ENCODE measurements at places on chromosomes 1 and 21.
A peak's percentile ranks its signal among the peaks of the same experiment; 100 is the strongest.

DNA sequence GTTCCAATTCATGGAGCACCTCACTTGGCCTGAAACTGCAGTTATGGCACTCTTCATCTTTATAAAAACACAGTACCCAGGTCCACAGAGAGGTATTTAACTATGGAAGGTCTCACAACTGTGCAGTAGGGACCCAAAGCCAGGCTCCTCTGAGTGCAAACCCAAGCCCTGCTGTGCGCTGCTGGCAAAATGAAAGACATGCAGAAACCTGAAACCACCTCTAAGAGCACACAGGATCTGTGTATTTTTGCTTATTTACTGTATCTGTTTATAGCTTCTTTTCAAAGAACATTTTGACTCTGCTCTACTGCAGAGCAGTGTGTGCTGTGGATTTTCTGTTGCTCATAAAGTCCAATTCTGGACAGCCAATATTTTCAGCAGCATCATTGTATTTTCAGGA lies 166.6 kb downstream of the DSCAM start:
- DNase-seq: no peak

DNA sequence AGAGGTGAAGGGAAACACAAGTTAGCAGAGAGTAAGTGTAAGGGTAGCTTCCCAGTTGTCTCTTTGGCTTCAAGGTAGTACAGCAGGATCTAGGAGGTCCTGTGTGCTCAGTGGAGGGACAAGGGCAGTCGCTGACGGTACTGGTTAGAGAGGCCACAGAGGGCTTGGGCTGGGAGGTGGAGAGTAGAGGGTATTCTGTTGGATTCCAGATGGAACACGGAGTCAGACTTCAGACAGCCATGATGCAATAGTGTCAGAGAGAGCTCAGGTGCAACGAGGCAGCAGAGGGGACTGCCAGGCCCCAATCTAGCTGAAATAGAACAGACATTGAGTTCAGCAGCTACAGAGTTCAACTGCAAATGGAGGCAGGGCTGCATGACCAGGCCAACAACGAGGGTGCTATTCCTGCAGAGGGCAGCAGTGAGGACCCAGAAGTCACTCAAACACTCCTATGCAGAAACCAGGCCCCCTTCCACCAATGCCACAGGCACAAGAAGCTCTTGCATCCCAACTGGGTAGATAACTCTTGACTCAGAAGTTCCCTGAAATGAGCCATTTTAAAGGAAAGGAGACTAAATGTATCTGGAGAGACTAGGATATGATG lies 325.0 kb upstream of the ESRRG start:
- DNase-seq: no peak

DNA sequence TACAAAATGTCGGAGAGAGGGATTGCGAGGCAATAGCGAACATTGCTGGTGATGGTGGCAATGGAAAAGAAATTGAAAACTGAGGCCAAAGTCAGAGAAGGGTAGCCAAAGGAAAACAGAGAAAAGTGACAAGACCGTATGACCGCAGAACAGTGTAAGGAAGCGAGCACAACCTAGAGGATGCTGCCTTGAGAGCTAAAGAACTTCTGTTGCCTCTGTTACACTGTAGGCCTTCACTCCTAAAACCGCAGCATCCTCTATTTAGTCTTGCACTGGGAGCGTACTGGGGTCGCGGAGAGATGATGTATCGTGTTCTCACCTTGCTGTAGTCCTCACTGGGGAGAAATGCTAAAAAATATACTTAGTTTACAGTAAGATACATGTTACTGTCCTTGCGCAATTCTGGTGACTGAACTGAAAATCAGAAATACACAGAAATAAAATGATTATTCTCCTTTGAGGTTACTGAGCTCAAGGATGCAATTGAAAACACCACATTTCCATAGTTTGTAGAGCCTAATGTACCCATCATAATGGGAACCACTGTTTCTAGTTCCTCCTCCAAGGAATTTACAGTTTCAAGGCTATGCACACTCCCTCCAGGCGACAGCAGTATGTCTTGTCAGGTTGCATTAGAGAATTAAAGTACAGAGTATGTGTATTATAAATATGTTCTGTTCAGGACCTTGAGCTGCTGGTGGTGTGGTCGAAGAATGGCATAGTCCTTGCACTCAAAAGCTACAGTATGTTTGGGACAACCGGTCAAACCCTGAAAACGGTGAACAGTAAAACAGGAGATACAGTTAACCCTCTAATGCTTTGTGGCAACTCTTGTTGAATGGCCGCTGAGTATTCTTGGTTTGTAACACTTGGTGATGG lies 1.3 kb downstream of the NEK7 start:
- DNase-seq: no peak

DNA sequence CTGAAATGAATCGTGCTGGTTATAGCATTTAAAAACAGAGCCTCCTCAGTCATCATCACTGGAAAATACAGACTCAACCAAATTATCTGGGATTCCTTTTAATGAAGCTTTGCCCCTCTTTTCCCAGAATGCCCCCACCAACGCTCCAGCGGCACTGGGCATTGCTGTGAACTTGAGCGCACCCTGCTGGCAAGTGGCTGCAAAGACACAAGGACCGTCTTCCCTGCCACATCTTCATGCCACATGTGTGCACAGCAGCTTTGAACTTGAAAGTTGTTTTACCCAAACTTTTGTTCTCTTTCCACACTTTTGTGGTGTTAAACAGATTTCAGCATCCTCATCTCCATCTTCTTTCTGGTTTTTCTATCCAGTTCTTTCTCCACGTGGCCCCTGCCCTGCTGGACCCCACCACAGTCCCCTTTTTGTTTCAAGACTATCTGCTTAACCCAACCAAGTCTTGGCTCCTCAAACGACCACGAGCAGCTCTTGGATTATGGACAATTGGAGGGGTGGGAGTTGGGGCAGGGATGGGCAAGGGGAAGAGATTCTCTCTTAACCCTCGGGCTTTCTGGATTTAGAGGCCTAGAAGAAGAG lies 12.8 kb upstream of the LMX1A start:
- DNase-seq: peak; percentile 24

- DNase-seq: no peak
These were observed 21.8 kb downstream of the ATF3 start for GRCh38 chr1:212630158-212630900.

DNA sequence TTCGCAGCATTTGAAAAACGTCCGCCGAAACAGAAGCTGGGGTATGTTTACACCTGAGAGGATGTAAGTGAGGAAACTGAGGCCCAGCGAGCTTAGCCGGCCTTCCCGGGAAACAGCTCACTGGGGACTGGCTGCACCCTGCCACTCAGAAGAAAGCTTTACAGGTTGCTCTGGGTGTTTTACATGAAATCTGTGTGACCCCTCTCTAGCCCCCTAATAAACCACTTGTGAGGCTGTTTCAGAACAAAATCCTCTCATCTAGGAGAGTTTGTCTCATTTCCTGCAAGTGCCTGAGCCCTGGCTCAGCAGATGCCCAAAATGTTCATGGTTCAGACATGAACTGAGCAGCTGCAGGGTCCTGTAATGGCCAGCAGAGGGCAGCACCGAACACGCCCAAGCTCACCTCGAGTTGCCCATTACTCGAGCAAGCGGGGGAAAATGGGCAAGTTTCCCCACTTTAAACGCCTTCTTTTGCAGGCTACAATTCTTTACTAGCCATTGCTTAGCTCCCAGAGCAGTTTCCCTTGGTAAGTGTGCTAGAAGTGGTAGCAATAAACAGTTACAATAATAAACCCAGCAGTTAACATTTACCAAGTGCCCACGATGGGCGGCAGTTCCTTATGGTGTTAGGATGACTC lies 76.4 kb downstream of the FHAD1 start:
- peak; percentile 26 for DNase-seq

DNA sequence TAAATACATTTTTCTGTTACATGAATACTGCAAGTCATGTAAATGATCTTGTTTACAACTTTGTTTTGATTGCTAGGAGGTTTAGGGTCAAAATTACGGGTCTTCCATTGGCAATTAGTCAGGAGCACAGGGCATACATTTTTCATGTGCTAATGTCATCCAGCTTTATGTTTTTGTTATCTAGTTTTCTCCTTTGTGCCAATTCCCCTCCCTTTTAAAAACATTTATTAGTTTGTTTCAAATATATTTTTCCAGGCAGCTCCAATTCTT lies 280.9 kb downstream of the GRIK1 start:
- no peak for DNase-seq

DNA sequence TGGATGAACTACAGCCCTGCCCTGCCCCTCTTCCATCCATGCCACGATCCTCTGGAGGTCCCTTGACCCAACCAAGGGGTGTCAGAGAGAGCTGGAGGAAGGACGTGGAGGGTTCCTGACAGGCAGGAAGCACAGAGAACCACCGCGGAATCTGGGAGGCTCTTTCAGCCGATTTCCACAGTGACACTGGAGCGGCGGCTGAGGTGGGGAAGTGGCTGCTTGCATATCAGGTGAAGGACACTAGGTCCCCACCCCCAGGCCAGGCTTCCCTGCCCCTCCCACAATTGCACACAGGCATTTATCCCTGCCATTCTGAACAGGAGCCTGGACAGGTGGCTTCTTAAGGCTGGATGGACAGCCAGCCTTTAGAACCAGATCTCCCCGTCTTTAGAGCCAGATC lies 17.5 kb downstream of the LRRC71 start:
- no peak for DNase-seq

DNA sequence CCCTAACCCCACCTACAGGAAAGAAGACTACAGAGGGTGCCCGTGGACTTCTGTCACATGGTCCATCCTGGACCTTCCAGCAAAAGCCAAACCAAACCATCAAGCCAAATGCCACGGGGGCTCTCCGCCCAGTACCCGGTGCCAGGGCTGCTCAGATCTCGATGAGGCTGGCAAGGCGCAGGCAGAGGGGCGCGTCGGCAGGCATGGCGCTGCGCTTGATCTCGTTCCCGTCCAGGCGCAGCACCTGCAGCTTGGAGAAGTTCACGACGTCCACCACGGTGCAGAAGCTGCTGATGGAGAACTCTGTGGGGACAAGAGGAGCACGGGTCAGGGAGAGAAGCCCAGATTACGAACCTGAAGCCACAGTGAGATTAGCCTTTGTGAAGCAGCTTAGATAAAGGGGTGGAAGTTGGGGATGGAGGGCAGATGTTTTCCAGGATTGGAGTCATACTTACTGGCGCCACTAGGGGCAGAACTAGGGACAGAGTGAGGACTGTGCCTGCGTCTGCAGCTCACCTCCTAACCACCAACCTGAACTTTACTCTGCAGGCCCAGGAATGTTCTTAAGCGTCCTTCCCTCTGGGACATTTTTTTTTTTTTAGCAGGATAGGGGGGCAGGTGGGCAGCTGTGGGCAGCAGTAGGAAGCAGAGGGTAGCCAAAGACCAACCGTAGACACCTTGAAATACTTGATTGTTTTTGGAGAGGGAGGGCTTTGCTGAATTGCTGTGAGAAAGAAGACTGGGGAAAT lies 8.6 kb downstream of the FMOD start:
- DNase-seq: peak; percentile 26

GRCh38 chr1:196074182-196074581 lies 534.1 kb downstream of the KCNT2 start:
- DNase-seq: no peak

DNA sequence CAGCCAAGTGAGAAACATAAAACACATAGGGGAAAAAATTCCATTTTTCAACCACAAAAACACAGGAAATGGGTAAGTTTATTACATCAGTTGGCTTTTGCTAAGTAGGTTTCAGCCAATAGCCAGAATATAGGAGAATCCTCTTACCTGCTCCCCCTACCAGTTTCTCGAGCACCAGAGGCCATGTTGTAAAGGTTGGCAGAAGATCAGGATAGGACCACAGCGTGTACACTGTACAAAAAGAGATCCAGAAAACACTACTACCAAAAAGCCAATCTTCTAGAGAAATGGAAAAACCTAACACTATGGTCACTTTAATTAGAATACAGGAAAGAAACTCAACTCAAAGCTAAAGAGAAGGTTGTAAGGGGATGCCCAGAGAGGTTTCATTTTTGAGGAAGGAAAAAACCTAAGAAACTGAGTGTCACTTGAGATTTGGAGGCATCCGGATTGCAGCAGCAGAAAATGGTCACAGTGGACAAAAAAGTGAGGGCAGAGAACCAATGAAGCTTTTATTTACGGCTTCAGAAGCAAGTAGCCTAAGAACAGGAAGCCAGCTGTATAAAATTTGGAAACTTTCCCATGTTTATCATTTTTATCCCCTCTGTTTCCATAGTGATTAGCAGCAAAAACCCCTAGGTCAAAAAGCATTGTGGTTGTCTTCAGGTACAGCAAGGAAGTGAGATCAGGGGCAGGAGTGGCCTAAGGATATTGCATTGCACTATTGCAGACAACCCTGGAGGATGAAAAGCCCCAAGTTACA lies 2.9 kb downstream of the EIF2D start:
- no peak for DNase-seq

- no peak for DNase-seq
These were observed 18.0 kb downstream of the LRRC42 start for GRCh38 chr1:53964109-53964508.

GRCh38 chr21:43277481-43278351 lies 108.9 kb downstream of the CRYAA start:
- no peak for DNase-seq

- DNase-seq: no peak
These were observed 37.3 kb downstream of the MFSD2A start for GRCh38 chr1:39992234-39992633.

- no peak for DNase-seq
These were observed 295.3 kb upstream of the LYPLAL1 start for GRCh38 chr1:218878369-218878768.

DNA sequence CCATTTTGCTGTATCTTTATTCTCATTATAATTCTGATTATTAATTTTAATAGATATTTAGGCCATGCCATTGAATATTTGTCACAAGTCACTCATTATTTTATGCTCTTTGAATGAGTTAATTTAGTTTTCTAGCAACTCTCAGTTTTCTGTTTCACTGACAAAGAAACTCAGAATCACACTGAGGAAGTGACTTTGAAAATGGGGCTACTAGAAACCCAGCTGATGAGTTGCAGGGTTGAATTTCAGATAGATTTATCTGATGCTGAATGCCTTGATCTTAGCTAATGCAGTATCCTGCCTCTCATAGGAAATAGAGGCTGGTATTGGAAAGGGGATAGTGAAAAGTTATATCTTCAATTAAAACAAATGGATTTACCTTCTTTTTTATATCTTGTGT lies 67.4 kb upstream of the PLA2G4A start:
- DNase-seq: no peak

DNA sequence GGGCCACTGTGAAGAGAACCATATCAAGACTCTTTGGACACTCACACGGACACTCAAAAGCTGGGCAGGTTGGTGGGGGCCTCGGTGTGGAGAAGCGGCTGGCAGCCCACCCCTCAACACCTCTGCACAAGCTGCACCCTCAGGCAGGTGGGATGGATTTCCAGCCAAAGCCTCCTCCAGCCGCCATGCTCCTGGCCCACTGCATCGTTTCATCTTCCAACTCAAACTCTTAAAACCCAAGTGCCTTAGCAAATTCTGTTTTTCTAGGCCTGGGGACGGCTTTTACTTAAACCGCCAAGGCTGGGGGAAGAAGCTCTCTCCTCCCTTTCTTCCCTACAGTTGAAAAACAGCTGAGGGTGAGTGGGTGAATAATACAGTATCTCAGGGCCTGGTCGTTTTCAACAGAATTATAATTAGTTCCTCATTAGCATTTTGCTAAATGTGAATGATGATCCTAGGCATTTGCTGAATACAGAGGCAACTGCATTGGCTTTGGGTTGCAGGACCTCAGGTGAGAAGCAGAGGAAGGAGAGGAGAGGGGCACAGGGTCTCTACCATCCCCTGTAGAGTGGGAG lies 36.3 kb upstream of the TDRD10 start:
- no peak for DNase-seq

All from NCI-H526 treated with DMSO at 0.1 percent for 48 hours (cell line).